ENCODE measurements at places on chromosomes 3 and 15.

DNA sequence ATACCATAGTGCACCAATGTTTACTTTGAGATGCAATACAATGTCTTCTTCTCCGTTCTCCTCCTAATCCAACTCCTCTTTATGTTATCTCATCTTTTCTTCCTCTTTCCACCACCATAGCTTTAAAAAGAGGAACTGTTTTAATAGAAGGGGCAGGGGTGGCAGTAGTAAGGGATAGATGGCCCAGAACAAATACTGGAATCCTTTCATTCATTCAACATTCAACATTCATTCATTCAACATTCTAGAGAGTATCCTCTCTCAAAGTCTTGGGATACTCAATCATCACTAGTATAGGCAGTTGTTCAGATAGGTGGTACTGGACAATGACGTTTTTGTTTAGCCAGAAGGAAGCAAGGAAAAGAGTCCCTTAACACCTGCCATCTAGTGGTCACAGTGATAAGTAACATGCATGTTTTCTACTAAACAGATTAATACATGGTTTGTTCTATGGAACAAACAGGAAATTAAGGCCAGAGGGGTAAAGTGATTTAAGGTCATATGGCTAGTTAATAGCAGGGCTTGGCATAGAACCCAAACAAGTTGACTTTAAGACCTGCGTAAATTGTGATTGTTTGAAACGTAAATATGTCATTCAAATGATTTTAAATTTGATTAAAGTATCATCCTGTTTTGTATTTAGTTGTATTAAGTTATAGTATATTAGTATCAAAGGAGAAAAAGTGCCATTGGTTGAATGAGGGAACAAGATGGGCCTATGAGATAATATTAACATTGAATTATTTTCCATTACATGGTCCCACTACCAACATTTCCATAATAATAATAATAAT lies 26.9 kb upstream of the EHHADH start:
- DNase-seq = no peak

DNA sequence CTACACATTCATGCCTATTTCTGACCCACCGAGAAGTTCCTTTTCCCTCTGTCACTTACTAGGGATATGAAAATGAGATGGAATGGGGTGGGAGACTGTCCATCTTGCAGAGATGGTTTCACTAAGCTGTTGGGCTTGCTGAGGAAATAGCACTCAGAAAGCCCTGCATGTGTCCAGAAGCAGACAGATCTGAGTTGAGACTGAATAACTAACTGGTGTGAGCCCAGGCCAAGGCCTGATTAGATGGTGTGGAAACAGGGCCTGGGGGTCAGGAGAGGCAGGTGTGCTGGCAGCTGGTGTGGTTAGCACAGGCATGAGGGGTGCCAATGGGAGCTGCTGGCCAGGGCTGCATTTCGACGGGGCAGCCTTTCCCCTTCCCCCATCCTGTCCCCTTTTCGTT lies 72.1 kb downstream of the CLSTN2 start:
- no peak for DNase-seq

GRCh38 chr3:110687138-110687537 lies 384.5 kb upstream of the NECTIN3 start:
- no peak for DNase-seq

GRCh38 chr3:17431004-17431403 lies 311.4 kb downstream of the TBC1D5 start:
- DNase-seq = no peak

DNA sequence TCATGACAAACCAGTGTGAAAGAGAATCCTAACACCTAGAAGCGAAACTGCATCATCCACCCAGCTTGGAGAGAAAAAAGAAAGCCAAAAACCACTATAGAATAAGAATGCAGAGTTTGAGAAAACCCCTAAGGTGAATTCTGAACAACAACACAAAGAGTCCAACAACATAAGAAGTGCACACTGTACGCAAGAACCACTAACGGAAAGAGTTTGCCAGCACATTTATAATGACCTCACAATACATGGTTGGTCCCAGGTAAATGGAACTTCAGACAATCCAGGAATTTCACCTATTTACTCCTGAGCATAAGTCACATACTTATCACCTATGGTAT lies 128.3 kb upstream of the BHLHE40 start:
- no peak for DNase-seq

Data from activated T-cell treated with anti-CD3 and anti-CD28 coated beads for 4 hours (primary cell).